ENCODE measurements at places on chromosomes 3 and 15. TPM values are rescaled to one million over a fixed set of nuclear protein-coding genes. Genes with fewer than 3 reads are reported as not detected.

PP2D1 gene
- total RNA-seq = not detected

CSPG5 gene
- total RNA-seq = 2.5 TPM

CTNNB1 gene
- 504 TPM for total RNA-seq

GRCh38 chr3:15391007-15391406 lies 36.3 kb downstream of the METTL6 start:
- no peak overlapping the region for H3K4me3 ChIP-seq
- H3K4me1 ChIP-seq = no peaks in the 10 kb centered on the region
- no peaks in the 10 kb centered on the region for H3K27me3 ChIP-seq
- no peak for DNase-seq
- no peak overlapping the region for H3K27ac ChIP-seq

DNA sequence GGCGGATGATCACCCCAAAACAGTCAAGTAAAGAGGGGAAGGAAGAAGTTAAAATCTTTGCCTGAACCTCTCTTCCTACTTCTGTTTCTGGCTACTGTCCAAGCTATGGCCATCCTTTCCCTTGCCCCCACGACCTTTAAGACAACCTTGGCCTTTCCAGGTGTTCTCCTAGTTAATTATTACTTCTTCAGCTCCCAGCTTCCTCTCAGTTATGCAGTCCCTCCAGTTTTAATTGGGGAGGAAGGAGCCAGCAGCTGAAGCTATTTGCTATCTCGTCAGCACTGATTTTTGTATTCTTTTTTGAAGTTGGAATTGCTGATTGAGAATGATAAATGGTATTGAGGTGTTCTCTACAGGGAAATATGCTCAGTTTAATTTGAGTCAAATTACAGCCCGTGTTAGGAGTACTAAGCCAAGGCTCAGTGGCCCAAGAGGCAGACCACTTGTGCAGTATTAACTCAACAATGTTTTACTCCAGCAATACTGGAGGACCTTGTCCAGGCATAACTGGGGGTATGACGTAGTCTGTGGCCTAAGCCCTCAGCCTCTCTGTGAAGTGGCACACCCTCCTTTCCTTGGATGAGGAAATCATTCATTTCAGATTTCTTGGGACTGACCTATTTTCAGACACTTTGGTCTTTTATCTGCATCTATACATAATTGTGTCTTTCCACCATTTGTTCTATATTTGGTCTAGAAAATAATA lies 336.9 kb downstream of the SLC9A9 start:
- no peak overlapping the region for H3K4me3 ChIP-seq
- no peaks in the 10 kb centered on the region for H3K36me3 ChIP-seq
- no peaks in the 10 kb centered on the region for H3K27me3 ChIP-seq
- no peak for DNase-seq
- peaks cover 18% of the 10 kb centered on the region for H3K4me1 ChIP-seq
- H3K27ac ChIP-seq = peak overlapping the region; percentile 46
